RWPE2 (cell line): ENCODE measurements at places on chromosomes 6 and 20.
A peak's percentile ranks its signal among the peaks of the same experiment; 100 is the strongest.

- DNase-seq, result peak; percentile 53
These were observed 16.2 kb downstream of the CST7 start for GRCh38 chr20:24965065-24965919.

DNA sequence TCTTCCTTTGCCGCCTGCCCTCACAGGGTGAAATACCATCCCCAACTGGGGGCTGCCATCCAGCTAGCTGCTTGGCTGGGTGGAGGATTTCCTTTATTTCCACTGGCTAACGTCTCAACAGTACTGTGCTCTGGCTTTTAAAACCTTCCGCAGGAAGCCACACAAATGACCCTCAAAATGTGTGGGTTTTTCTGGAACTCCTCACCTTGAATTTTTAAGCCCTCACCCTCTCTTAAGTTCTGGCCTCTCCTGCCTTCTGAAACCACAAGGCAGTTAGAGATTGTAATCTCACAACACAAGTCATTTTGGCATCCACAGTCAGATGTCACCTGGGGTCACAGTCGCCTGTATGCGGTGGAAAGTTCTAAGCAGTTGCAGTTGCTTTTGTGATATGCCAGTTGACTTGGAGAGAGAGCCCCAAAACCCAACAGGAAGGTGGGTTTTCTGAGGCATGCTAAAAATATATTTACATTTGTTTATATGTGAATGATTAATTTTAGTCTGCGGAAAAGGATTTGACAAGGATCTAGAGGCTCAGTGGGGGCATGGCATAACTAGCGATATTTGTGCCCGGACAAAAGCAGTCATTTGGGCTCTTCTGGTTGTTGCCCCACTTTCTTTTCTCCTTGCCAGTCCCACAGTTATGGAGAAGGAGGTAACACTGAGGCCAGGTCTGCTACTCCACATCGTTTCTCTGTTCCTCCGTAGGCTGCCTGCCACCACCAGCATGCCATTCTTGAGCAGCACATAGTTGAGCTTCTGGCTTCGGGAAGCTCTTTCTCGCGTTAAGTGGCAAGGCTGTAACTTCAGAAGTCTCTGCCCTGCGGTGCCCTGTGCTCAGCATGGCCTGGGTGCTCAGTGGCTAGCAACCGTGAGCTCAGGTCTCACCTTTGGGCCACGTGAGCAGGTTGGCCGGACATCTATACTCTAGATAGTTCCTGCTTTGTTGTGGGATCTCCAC lies 335.3 kb downstream of the CD83 start:
- no peak for DNase-seq

- DNase-seq, result no peak
These were observed 47.7 kb downstream of the AKAP7 start for GRCh38 chr6:131182991-131183425.

DNA sequence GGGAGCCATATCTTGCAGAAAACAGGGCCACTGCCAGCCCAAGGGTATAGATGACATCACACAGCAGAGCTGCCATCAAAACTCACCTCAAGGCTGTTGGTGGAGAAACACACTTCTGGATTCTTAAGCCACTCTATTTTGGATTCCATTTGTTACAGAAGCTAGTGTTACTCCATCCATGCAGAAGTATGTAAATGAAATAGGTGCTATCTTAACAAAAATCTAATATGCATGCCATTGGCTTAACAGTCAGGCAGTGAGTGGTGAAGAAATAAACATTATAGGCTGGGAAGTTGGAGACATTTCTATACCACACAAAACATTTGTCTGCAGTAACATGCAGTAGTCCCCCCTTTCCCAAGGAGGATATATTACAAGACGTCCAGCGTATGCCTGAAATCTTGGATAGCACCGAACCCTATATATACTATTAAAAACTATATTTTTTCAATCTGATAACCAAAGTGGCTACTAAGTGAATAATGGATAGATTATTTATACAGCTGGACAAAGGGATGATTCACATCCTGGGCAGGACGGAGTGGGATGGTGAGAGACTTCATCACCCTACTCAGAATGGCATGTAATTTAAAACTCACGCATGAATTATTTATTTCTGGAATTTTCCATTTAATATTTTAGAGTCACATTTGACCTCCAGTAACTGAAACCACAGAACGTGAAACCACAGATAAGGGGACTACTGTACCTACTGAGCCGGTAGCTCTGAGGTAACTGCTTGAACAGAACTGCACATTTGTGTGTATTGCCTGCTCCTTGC lies 160.0 kb upstream of the PLN start:
- DNase-seq, result peak; percentile 64

GRCh38 chr20:37615340-37616109 lies 78.3 kb upstream of the CTNNBL1 start:
- no peak for DNase-seq

DNA sequence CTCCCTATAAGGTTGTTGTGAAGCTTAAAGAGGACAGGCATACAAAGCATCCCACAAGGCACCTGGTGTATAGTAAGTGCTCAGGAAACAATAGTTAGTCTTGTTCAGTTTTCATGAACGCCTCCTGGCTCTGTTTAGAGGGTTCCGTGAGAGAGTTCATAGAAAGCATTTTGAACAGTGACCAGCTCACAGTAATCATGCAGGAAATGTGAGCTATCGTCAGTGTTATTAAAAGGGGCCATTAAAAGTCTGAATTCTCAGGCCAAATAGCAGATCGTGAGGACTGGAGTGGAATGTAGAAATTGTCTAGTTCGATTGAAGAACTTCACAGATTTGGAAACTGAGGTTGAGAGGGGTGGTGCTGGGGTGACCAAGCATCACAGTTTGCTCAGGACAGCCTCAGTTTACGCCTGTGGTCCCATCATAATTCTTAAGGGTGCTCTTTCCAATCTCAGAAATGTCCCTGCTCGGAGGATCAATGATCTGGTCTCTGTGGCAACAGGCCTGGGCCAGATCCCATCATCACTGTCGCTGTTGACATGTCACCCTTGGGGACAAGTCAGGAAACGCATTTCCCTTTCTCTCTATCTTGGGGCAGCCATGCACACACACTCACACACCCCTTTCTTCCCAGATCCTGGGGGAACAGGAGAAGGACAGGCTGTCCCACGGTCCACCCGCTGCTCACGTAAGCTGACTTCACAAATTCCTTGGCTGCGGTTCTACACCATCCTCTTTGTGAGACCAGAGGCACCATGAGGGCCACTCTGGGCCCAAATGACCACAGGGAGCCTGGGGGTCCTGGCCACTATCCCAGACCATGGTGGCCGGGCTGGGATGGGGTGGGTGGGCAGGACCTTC lies 7.2 kb downstream of the TGM2 start:
- DNase-seq, result no peak

DNA sequence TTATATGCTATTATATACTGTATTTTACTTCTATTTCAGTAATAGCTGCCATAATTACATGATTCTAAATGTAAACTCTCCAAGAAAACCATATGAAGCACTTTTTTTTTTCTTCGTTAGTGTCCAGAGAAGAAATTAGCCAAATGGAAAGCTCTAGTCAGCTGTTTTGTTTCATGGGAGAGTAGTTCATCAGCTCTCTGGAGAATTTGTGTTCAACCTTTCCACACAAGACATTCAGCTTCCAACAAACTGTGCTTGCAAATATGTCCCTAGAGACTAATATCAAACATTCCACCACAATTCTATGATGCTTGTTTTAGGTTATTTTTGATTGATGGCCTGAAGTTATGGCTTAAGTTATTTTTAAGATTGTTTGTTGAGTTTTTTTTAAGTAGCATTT lies 19.5 kb downstream of the FHL5 start:
- no peak for DNase-seq

DNA sequence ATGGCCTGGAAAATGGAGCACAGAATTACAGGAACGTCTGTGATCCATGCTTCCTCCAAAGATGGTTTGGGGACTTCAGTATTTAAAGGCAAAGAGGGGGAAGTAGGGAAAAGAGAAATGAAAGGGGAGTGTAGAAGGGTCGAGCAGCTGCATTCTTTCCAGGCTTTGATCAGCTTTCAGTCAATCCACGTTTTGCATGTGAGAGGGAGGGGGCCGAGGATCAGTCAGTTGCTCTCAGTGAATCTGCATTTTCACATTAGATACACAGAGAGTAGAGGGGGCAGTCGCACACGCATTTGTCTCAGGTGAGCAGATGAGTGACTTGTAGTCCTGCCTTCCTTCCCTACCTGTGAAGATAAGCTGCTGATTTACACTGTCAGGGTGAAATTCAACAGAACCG lies 78.8 kb downstream of the FOXF2 start:
- no peak for DNase-seq

- DNase-seq, result no peak
These were observed 112.5 kb downstream of the JPH2 start for GRCh38 chr20:44074252-44075151.

- no peak for DNase-seq
These were observed 216.7 kb downstream of the ATXN1 start for GRCh38 chr6:16544521-16544920.

DNA sequence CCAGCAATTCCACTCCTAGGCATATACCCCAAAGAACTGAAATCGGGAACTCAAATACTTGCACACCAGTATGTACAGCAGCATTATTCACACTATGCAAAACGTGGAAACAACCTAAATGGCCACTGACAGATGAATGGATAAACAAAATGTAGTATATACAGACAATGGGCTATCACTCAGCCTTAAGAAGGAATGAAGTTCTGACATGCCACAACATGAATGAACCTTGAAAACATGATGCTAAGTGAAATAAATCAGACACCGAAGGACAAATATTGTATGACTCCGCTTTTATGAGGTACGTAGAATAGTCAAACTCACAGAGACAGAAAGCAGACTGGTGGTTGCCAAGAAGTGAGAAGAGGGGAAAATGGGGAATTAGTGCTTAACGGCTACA lies 59.1 kb upstream of the CCN6 start:
- no peak for DNase-seq

DNA sequence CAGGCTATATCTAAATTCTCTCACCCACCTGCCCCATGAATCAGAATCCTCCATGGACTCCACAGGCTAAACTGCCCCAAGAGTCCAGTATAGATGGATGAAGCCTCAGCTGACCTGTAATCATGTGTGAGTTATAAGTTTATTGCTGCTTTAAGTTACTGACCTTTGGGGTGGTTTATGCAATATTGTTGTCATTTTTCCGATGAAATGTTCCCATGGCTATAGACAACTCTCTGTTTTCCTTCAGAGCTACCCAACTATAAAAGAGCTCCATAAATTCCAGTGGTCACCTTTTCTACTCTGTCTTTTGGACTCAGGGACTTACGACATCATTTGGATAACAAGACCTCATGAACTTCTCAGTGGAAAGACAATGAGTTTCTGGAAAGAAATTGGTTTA lies 212.1 kb downstream of the BMP2 start:
- no peak for DNase-seq

GRCh38 chr6:170093658-170094596 lies 197.0 kb downstream of the DLL1 start:
- peak; percentile 67 for DNase-seq

GRCh38 chr20:34115232-34115631 lies 3.2 kb upstream of the EIF2S2 start:
- no peak for DNase-seq

DNA sequence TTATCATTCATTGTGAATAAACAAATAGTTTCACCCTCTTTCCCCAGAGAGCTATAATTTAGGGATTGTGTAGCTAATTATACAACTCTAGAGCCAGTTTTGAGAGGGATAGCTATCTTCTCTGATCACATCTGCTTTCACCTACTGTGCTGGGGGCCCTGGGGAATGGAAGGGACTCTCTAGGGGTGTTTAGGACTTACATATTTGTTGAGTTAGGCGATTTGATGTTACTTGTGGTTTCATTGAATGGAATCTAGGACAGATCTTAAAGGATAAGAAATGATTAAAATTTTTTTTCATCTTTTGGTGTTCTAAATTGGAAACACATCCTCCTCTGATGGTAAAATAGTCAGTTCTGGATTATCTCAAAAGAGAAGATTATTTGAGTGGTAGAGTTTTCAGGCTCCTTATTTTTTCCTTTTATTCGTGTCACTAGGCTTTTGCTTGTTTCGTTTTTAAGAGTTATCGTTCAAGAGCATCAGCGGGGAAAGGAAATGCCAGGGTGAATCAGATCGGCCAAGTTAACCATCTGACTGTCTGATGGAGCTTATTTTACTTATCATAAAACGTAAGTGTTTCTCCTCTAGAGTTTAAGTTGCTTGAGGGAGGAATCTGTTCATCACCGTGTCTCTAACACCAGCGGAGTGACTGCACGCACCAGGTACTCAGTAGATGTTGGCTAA lies 236.7 kb downstream of the FARS2 start:
- no peak for DNase-seq

DNA sequence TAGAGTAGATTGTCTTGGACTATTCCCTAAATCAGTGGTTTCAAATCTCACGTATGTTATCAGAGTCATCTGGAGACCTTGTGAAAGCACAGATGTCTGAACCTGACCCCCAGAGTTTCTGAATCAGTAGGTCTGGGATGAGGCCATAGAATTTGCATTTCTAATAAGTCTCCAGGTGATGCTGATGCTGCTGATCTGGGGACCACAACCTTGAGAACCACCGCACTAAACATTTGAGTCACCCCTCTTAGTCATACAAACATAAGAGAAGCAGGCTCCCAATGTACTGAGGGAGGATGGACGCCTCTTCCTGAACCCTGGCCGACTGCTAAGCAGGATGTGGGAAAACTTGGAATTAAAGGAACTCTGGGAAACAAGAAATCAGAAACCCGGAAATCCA lies 187.8 kb upstream of the PRDM1 start:
- no peak for DNase-seq

- peak; percentile 42 for DNase-seq
These were observed 56.0 kb downstream of the TGM2 start for GRCh38 chr20:38108986-38109541.

- no peak for DNase-seq
These were observed 342.2 kb downstream of the CDH26 start for GRCh38 chr20:60300374-60300773.

DNA sequence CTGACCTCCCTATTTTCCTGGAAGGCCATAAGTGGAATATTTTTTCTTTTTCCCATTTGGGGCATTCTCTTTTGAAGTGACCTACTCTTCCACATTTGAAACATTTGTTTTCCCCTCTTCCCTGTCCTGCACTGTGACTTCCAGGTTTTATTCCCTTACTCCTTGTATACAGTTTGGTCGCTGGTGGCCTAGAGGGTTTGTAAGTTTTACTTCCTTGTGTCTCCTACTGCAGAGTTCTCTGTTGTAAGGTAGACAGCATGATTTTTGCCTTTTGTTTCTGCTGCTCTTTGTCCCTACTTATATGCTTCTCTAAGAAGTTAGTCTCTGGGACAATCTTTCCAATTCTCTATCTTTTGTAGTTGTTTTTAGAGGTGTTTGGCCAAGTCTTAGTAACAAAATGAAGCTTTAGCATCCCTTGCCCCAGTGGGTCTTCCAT lies 7.4 kb upstream of the ZNFX1 start:
- no peak for DNase-seq

GRCh38 chr6:10429638-10430427 lies 15.0 kb upstream of the TFAP2A start:
- no peak for DNase-seq

- no peak for DNase-seq
These were observed 39.0 kb downstream of the SLC17A5 start for GRCh38 chr6:73614802-73615201.

DNA sequence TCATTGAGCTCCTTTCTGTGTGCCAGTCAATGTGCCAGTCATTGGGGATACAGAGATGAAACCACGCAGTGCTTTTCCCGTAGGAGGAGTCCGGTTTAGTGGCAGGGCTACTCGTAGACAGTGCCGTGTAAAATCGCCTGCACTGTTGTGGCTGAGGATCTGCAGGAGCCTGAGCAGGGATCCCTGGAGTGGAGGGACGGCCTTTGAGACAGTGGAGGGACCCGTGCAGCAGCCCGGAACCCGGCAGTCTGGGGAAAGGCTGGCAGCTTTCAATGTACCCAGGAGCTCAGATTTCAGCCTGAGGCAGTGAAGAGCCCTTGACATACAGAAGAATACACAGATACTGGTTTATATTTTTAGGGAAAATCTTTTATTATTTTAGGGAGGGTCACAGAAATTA lies 203.3 kb downstream of the ARID1B start:
- DNase-seq, result no peak
